ENCODE measurements at places on chromosomes 2 and 18.

- no peak for DNase-seq
Measured at GRCh38 chr18:30787410-30787809, 255.1 kb downstream of the DSC3 start.

- DNase-seq: peak; percentile 64
Measured at GRCh38 chr18:47100212-47100831, 50.0 kb downstream of the HDHD2 start.

DNA sequence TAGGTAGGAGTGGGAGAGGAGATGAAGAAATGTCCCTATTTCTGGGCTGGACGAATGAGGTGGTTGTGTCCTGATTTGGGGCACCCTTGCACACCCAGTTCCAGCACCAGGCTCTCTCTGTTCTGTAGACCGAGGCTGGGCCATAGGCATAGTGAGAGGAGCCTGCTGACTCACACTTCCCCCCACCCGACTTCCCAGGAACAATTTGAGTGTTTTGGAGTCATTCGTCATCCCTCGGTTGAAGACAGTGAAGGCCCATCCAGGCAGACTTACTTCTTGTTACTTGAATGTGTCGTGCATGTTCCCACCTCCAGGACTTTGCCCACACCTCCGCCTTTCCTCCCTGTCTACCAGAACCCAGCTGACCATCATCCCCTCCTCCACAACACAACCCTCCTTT, 179.1 kb downstream of the HAUS1 start:
- DNase-seq: no peak

GRCh38 chr2:194411221-194411620, 1245.8 kb upstream of the SLC39A10 start:
- DNase-seq: no peak

- no peak for DNase-seq
Measured at GRCh38 chr18:12766986-12767433, 64.2 kb downstream of the PSMG2 start.

DNA sequence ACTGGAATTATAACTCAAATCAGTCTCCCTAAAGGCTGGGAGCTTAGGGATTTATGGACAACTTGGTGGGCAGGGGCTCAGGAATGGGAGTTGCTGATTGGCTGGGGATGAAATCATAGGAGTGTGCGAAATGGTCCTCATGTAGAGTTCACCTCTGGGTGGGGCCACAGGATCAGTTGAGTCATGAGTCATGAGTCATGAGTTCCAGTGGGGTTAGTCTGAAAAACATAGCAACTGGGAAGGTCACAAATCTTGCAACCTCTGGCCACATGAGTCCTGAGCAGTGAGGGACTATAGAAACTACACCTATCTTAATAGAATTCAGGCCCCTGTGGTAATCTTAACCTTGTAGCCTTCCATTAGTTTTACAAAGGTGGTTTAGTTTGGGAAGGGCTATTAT, 383.3 kb downstream of the RBM43 start:
- no peak for DNase-seq

- no peak for DNase-seq
Measured at GRCh38 chr18:24372279-24372872, 25.2 kb downstream of the OSBPL1A start.
